Suprapubic skin (tissue), 4 donors: ENCODE measurements at places on chromosomes 13 and 19. TPM values are rescaled to one million over a fixed set of nuclear protein-coding genes. Genes with fewer than 3 reads are reported as not detected.

Gene CEACAM3
- total RNA-seq: 0.64 TPM

Gene OR10H1
- not detected for total RNA-seq

Gene CYP4F3
- total RNA-seq: 11.7 TPM

Gene NTF4
- total RNA-seq: 22.5 TPM

Gene IGLON5
- total RNA-seq: 0.26 TPM

Gene SOHLH2
- not detected for total RNA-seq

Gene DCAF15
- 52.3 TPM for total RNA-seq
